A549 treated with ZK216348 at 1 μM for 4 hours (cell line): ENCODE measurements at places on chromosomes 3 and 15. TPM values are rescaled to one million over a fixed set of nuclear protein-coding genes. Genes with fewer than 3 reads are reported as not detected.

GPR27 gene
- total RNA-seq: 2.5 to 4.1 TPM (median 3.1 TPM) in 5 replicates

ETV5 gene
- total RNA-seq: 26.1 to 28.6 TPM (median 28.6 TPM) in 5 replicates

ASB14 gene
- total RNA-seq: not detected in 5 replicates

AGTR1 gene
- total RNA-seq: 0.19 to 0.68 TPM (median 0.54 TPM) in 5 replicates

ABHD5 gene
- total RNA-seq: 19.1 to 27.9 TPM (median 20.3 TPM) in 5 replicates

CADM2 gene
- 0.38 to 0.46 TPM in 2 of 5 replicates, not detected in the others for total RNA-seq

ALPK3 gene
- total RNA-seq: 0.12 to 0.31 TPM (median 0.18 TPM) in 4 of 5 replicates, not detected in the other

PLA2G4E gene
- total RNA-seq: not detected in 5 replicates

FBXL22 gene
- total RNA-seq: 0.17 to 0.44 TPM (median 0.22 TPM) in 5 replicates

ZNF80 gene
- total RNA-seq: not detected in 5 replicates

PROS1 gene
- 6.8 to 13.9 TPM (median 11.6 TPM) in 5 replicates for total RNA-seq

CCDC71 gene
- total RNA-seq: 11.2 to 15.5 TPM (median 13.2 TPM) in 5 replicates

C3orf52 gene
- 10.2 to 14.1 TPM (median 12.2 TPM) in 5 replicates for total RNA-seq

KBTBD13 gene
- not detected in 5 replicates for total RNA-seq

SLC22A13 gene
- 0.13 TPM in 1 of 5 replicates, not detected in the others for total RNA-seq

TMEM40 gene
- total RNA-seq: 0.12 to 0.81 TPM (median 0.40 TPM) in 4 of 5 replicates, not detected in the other

LTF gene
- not detected in 5 replicates for total RNA-seq

SPATA12 gene
- 0.20 to 0.55 TPM (median 0.40 TPM) in 5 replicates for total RNA-seq

ITIH1 gene
- total RNA-seq: not detected in 5 replicates

GMNC gene
- total RNA-seq: not detected in 5 replicates

CACNA1D gene
- total RNA-seq: 0.58 to 1.1 TPM (median 0.62 TPM) in 5 replicates
